ENCODE measurements at places on chromosomes 1 and 21. TPM values are rescaled to one million over a fixed set of nuclear protein-coding genes. Genes with fewer than 3 reads are reported as not detected.

HUNK gene
- polyA plus RNA-seq, result 0.25 TPM

SPATA17 gene
- 0.89 TPM for polyA plus RNA-seq

PIGK gene
- polyA plus RNA-seq, result 55.5 TPM

LCE1D gene
- polyA plus RNA-seq, result not detected

NTNG1 gene
- polyA plus RNA-seq, result 12.5 TPM

TNFSF18 gene
- 0.32 TPM for polyA plus RNA-seq

LIN28A gene
- 0.05 TPM for polyA plus RNA-seq

PDZK1IP1 gene
- not detected for polyA plus RNA-seq

RHCE gene
- polyA plus RNA-seq, result 0.38 TPM

HES2 gene
- 0.02 TPM for polyA plus RNA-seq

TFB2M gene
- 20.1 TPM for polyA plus RNA-seq

RABGGTB gene
- polyA plus RNA-seq, result 87.5 TPM

NEGR1 gene
- polyA plus RNA-seq, result 10.6 TPM

DNA sequence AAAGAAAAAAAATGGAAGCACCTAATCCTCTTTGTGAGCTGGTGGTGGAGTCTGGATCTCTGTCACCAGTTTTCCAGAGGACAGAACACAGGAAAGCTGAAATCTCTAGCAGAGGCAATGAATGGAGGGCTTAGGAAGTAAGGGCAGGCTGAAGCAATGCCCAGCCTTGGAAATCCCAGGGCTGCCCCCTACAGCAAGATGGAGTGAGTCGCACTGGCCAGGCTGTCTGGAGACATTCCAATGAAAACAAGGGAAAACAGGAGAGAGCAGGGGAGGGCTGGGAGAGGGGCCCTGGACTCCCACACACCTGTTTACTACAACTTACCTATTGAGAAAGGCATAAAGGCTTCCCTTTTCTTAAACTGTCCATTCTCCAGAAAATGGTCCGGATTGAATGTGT is 25.9 kb downstream of the CYP2J2 start:
- DNase-seq, result no peak

- no peak for DNase-seq
Measured at GRCh38 chr1:101959456-101959855, 37.3 kb downstream of the OLFM3 start.

- DNase-seq, result no peak
Measured at GRCh38 chr1:57615956-57616355, 192.1 kb upstream of the DAB1 start.

GRCh38 chr21:14235101-14235500 is 19.1 kb downstream of the RBM11 start:
- no peak for DNase-seq

- DNase-seq, result no peak
Measured at GRCh38 chr1:95067568-95067967, 5.2 kb downstream of the ALG14 start.

DNA sequence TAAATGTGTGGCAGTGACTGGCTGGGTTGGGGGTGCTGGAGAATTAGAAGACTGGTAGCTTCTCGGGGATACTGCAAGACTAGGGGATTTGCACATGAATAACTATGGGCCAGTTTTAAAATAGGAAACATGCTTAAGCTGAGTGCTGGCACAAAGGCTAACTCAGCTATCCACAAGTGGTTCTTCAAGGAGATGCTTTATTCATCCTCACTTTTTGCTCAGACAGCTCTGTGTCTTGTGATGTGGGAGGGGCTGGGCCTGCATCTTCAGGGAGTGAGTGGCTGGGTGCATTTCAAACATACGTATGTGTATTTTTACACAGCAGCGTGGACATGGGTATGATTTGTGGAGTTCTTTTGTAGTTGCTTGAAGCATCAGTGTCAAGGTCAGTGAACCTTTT is 2.3 kb downstream of the COQ8A start:
- DNase-seq, result no peak

GRCh38 chr1:212367474-212368072 is 47.1 kb downstream of the PACC1 start:
- DNase-seq, result no peak

- DNase-seq, result peak; percentile 45
Measured at GRCh38 chr1:44318097-44319088, 36.7 kb downstream of the ERI3 start.

DNA sequence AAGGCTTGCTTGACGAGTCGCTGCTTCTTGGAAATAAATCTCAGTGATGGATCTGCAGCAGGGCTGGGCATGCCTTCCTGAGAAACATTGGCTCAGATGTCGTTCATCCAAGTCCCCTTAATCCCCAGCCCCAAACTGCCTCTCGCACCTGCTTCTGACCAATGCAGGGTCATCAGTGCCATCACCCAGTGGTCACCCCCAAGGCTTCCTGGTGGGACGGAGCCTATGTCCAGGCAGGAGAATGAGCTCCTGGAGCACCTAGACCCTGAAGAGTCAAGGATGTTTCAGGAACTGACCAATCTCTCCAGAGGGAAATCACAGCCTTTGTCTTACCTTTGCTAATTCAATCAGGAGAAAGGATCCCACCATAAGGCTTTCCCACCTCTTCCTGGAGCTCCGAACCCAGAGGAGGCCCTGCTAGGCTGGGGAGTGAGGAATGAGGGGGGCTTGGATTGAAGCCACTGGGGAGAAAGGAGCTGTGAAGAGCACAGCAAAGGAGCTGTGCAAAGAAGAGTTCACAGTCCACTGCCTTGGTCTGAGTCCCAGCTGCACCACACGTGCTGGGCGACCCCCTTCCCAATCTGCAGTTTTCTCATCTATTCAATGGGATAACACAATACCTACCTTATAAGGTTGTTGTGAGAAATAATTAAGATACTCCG is 416.1 kb downstream of the NPHP4 start:
- DNase-seq, result no peak

GRCh38 chr21:45861156-45861870 is 120.3 kb upstream of the COL6A1 start:
- DNase-seq, result no peak

GRCh38 chr1:237975376-237975775 is 84.7 kb upstream of the ZP4 start:
- DNase-seq, result no peak

- peak; percentile 60 for DNase-seq
Measured at GRCh38 chr1:204435381-204435831, 23.8 kb upstream of the PPP1R15B start.

DNA sequence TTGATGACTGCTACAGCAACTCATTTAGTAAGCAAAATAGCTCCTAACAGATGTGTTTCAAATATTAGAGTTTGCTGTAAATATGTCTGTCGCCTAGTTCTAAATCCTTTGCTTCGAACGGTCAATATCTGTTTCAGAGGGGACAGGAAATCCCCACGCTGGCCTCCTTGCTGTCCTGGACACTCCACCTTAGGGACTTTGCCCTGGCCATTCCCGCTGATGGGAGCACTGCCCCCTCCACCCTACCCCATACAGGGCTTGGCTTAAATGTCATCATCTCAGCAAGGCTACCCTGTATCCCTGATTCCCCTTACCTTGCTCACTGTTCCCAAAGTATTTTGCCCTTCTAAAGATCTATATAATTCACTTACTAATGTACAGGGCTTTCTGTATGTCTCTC is 86.1 kb upstream of the HIVEP3 start:
- DNase-seq, result no peak

GRCh38 chr1:233938476-233938875 is 34.0 kb downstream of the SLC35F3 start:
- no peak for DNase-seq

DNA sequence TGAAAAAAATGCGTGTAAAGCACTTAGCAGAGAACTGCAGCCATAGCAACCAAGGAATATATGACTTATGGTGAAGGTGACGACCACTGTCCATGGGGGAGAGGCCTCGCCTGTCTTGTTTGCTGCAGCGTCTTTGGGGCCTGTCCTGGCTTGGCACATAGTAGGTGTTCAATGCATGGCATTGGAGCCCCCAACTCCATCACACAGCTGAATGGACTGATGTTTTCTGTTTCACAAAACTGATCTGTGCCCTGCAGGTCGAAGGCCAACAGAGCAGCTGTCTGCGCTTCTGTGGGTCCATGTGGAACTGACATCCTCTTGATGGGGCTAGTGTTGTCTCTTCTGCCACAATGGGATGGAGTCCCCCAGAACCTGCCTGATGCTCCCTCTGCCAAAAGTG is 296.0 kb downstream of the PTPRU start:
- no peak for DNase-seq

- DNase-seq, result peak; percentile 57
Measured at GRCh38 chr1:180912211-180912800, 391 bp upstream of the KIAA1614 start.

DNA sequence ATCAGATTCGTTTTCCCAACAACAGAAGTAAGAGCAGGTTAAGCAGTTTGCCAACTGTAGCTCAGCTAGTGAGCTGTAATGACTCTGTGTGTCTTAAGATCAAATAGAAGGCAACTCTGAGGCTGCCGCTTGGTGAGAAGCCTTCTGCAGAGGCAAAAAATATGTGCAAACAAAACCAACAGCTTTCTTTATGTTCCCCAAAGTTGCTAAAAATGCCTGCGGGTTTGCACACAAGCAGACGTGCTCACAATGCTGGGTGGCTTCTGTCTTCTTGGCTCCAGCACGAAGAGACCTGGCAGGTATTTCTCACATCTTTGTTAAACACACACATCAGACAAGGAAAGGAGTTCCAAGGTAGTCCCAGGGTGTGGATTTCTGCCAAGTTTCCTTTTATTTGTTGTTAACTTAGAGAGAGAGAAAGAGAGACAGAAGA is 158.9 kb upstream of the JUN start:
- no peak for DNase-seq

- DNase-seq, result no peak
Measured at GRCh38 chr1:183941001-183941400, 96.5 kb downstream of the COLGALT2 start.

GRCh38 chr1:184222652-184223052 is 164.2 kb upstream of the C1orf21 start:
- peak; percentile 62 for DNase-seq

DNA sequence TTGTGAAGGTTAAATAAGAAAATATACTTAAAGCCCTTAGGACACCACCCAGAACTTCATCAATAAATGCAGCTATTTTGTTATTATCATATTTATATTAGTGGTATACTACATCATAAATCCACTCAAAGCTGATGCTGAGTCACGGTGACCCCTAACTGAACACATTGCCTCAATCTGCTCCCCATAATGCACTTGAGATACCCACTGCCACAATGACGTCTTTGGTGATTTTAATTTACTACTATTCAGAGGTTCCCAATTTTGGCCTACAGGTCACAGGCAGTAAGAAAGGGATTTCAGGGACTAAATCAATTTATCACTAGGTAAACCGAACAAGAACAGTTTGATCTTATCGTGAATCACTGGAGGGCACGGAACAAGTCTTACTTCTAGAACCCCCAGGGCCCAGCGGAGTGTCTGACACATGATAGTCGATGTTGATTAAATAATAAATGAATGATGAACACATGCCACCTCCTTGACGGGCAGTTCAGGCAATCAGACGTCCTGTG is 493 bp upstream of the CHD1L start:
- DNase-seq, result no peak

GRCh38 chr21:24456358-24456757 is 1150.9 kb downstream of the MRPL39 start:
- no peak for DNase-seq

DNA sequence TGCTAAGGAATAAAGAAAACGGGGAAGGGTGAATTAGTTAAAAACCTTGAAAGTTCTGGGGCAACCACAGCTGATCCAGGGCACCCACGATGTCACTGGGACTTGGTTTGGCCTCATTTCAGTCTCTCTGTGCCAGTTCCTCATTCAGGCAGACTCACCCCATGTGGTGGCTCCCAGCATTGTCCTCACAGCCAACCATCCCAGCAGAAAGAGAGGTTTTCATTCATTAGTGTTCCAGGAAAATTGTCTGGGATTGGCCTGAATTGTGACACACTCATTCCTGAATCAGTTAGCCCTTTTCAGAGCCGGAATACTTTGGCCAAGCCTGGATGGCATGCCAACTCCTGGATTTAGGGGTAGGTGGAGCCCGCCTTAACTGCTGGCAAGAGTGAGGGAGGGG is 367.7 kb downstream of the PRDM2 start:
- DNase-seq, result no peak

DNA sequence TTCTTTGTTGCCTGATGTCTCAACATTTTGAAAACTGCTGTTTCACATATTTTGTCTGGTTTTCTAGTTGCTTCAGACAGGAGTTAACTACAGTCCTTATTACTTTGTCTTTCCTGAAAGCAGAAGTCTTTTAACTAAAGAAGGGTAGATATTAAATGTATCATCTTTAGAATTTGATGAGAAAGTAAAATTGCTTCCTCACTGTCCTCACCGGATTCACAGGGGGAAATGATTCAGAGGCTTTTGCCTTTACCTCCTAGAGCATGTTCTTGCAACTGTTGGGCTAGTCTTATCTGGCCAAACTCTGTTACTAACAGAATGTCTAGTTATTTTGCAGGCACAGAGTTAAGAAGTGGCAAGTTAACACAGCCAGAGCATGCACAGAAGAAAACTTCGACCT is 107.2 kb upstream of the VAV3 start:
- no peak for DNase-seq

DNA sequence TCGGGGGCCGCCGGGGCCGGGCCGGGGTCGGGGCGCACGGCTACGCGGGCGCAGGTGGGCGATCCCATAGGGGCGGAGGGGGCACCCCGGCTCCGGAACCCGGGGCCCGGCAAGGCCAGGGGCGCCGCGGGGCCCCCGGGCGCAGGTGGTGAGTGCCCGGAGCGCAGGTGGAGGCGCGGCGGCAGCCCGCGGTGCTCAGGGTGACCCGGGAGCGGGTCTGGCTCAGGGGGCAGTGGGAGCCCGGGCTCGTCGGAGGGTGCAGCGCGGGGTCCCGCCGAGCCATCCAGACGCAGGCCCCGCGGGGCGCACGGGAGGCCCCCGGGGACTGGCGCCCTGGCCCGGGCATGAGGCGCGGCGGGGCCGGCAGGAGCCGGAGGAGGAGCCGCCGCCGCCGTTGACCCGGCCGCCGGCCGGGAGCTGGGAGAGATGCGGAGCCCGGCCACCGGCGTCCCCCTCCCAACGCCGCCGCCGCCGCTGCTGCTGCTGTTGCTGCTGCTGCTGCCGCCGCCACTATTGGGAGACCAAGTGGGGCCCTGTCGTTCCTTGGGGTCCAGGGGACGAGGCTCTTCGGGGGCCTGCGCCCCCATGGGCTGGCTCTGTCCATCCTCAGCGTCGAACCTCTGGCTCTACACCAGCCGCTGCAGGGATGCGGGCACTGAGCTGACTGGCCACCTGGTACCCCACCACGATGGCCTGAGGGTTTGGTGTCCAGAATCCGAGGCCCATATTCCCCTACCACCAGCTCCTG is 489 bp downstream of the CELSR2 start:
- no peak for DNase-seq

GRCh38 chr1:64962441-64962840 is 3.9 kb downstream of the JAK1 start:
- no peak for DNase-seq

DNA sequence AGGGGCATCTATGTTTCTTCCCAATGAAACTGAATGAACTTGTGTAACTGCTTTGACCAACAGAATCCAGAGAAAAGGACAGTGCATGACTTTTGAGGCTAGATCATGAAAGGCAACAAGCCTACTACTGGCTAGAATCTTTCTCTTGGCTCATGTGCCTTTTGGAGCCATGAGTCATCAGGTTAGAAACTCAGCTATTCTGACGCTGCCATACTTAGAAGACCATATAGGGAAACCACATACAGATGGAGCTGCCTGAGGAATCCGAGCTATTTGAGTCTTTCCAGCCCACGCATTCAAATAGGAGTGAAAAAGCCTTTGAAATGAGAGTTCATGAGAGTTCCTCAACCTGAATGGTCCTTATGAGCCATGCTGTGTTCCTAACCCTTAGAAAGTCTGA is 738.5 kb upstream of the CHRM3 start:
- DNase-seq, result peak; percentile 98

- peak; percentile 74 for DNase-seq
Measured at GRCh38 chr21:33383056-33383888, 19.9 kb upstream of the IFNGR2 start.
